ENCODE measurements at places on chromosomes 2 and 18.

- no peak for DNase-seq
These were observed 176.8 kb downstream of the ZEB2 start for GRCh38 chr2:144343145-144343544.

DNA sequence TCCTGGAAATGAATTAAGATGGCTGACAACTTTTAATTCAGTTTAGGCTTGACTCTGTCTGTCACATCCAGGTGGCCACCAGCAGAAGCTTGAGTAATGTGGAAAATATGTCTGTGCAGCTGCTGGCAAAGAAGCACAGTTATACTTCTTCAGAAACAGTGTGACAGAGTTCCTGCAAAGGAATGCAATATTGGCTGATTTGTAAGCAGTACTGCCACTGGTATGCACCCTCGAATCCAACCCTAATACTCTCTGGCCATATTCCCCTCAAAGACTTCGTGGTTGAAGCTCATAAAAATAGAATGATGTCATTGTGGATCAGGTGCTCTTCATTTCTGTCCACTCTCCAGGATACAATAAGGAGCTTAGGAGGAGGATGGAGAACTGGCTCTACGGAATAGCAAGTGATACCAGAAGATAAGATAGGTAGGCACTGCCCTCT lies 86.2 kb downstream of the METTL8 start:
- peak; percentile 58 for DNase-seq

- DNase-seq = no peak
These were observed 193.7 kb upstream of the ID2 start for GRCh38 chr2:8488001-8488738.

GRCh38 chr2:31176742-31177141 lies 38.5 kb upstream of the GALNT14 start:
- DNase-seq = no peak

DNA sequence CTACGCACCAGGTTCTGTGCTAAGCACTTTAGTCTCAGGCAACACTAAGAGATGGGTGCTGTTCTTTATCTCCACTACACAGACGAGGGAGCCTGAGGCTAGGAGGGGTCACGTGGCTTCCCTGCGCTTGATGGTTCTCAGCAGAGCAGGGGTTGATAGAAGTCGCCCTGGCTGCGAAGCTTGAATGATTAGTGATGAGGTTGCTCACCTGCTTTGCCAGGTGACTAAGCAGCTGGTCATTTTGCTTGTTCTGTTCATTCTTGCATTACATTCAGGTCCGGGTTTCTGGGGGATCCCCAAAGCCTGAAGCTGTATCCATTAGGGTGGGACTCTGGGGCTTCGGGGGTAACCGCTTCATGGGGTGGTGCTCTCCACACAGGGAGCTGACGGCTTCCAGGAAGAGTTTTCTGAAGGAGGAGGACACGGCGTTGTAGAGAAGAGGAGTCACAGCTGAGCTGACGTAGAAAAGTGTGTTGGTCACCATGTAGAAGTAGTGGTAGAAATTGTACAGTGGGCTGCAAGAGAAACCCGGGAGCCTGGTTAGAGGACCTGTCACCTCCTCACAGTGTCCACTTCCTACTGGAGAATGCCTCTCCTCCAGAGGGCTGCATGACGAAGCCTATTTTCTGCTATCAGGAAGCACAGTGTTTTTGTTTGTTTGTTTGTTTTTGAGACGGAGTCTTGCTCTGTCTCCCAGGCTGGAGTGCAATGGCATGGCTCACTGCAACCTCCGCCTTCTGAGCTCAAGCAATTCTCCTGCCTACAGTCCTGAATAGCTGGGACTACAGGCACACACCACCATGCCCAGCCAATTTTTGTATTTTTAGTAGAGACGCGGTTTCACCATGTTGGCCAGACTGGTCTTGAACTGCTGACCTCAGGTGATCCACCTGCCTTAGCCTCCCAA lies 11.5 kb downstream of the NTSR2 start:
- DNase-seq = no peak

- no peak for DNase-seq
These were observed 264.3 kb downstream of the LPIN1 start for GRCh38 chr2:12010779-12011178.

GRCh38 chr2:103484906-103485305 lies 723.1 kb downstream of the TMEM182 start:
- DNase-seq = no peak

GRCh38 chr2:216619411-216620393 lies 13.5 kb upstream of the IGFBP2 start:
- DNase-seq = peak; percentile 64

DNA sequence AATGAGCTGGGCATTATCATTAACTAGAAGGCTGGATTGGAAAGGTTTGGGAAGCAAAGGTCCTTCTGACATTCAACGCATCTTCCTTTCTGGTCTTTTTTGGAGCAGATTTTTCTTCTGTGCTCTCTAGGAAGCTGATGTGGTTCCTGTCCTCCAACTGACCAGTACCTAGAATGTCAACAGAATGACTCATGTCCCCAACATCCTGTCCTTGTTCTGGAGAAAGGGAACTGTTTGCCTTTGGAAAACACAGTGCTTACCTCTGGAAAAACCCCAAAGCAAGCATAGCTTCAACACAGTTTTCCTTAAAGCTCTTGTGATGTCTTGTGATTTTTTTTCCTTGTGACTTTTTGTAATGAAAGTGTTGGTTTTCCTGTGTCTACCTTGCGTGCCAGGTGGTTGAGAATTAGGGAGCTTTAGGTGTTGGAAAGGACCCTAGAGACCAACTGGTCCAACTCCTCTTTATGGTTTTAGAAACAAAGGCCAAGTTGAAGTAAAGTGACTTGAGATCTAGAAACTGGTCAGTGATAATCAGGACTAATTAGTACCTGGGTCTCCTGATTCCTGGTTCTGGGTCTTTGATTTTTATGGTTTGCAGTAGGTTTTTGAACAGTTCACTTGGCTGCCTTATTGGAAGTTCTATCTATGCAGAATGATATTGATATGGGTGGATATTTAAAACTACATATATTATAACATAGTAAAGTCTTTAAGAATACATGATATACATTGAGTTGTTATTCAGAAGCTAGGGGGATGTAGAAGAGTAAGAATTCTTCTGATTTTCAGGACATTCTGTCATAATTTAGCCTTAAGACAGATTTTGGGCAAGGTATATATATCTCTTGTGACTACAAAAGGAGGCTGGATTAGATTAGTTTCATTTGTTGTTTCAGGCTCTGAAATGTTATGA lies 70.5 kb downstream of the FMNL2 start:
- no peak for DNase-seq

- DNase-seq = no peak
These were observed 103.9 kb upstream of the PPP1CB start for GRCh38 chr2:28647682-28648081.

GRCh38 chr2:105104208-105104731 lies 66.4 kb downstream of the MRPS9 start:
- no peak for DNase-seq

GRCh38 chr2:191836471-191836852 lies 10.4 kb downstream of the CAVIN2 start:
- no peak for DNase-seq

GRCh38 chr18:76610933-76611749 lies 116.1 kb upstream of the ZNF516 start:
- DNase-seq = no peak

GRCh38 chr2:212523756-212524155 lies 14.8 kb downstream of the ERBB4 start:
- no peak for DNase-seq
